ENCODE measurements at places on chromosomes 5 and 9. TPM values are rescaled to one million over a fixed set of nuclear protein-coding genes. Genes with fewer than 3 reads are reported as not detected.

The PRDM9 gene
- not detected for polyA plus RNA-seq

The DAB2 gene
- 28.4 TPM for polyA plus RNA-seq

The CA9 gene
- polyA plus RNA-seq, result 9.2 TPM

The TNFSF8 gene
- polyA plus RNA-seq, result 0.15 TPM

The TRPM3 gene
- 1.9 TPM for polyA plus RNA-seq

The C5 gene
- polyA plus RNA-seq, result 5.2 TPM

The NSD1 gene
- 7.8 TPM for polyA plus RNA-seq

The FBP1 gene
- polyA plus RNA-seq, result 19.5 TPM

The CCNO gene
- 17.8 TPM for polyA plus RNA-seq

The CER1 gene
- polyA plus RNA-seq, result 0.12 TPM

The PPP2R2B gene
- polyA plus RNA-seq, result 0.53 TPM

Data from pancreas (tissue), 10 donors.